Parietal lobe (tissue), 2 donors: ENCODE measurements at places on chromosomes 13 and 19. TPM values are rescaled to one million over a fixed set of nuclear protein-coding genes. Genes with fewer than 3 reads are reported as not detected.

The S1PR4 gene
- total RNA-seq, result 0.31 TPM

The IGFL2 gene
- total RNA-seq, result 2.2 TPM

The LGALS4 gene
- total RNA-seq, result not detected

The PSG3 gene
- total RNA-seq, result not detected

The VMAC gene
- total RNA-seq, result 8.5 TPM

The INSL3 gene
- total RNA-seq, result not detected

The CD33 gene
- total RNA-seq, result 0.63 TPM
